ENCODE measurements at places on chromosomes 2 and 18.

GRCh38 chr2:238584617-238585016 lies 157.9 kb downstream of the ASB1 start:
- DNase-seq: no peak

DNA sequence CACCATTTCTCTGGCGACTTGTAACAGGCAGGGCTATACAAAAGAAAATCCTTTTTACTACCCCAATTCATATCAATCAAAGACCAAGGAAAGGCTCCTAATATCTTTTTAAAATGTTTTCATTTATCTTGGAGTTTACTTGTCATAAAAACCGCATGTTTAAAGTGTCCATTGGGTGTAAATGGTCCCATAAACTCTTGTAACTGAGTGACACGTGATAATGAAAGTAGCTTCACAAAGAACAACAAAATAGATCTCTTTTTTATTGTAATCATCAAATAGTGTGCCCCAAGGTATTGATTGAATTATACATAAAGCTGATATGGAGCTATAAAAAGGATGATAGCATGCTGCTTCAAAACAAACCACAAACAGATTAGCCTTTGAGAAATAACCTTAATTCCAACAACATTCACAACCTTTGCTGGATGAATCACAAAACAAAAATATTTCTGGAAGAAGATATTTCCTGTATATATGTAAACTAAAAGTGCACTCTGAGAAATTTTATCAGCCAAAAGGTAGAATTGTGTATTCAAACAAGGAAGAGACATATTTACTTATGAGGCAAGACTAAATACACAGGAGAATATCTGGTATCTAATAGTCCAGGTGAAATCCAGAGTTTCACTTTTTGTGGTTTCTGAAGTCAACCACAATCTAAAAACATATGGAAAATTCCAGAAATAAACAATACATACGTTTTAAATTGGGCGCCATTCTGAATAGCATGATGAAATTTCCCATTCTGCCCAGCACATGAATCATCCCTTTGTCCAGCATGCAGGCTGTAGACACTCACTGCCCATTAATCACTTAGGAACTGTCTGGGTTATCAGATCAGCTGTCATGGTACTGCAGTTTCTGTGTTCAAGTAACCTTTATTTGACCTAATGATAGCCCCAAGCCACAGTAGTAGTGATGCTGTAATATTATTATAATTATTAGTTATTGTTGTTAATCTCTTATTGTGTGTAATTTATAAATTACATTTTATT lies 237.5 kb downstream of the PIK3C3 start:
- DNase-seq: no peak

DNA sequence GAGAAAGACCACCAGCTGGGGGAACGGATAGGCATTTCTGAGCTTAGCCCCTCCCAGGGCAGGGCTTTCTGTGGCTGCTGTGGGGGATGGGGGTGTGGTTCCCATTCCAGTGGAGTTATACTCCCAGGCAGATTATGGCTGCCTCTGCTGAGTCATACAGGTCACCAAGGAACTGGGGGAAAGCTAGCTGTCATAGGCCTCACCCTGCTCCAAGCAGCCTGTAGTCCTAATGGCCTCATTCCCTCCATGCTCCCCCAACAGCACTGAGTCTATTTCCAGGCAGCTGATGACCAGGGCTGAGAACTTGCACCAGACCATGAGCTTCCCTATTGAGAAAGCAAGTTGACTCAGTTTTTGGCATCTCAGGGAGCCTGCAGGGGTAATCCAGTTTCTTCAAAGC lies 87.1 kb downstream of the GPR39 start:
- DNase-seq: no peak

DNA sequence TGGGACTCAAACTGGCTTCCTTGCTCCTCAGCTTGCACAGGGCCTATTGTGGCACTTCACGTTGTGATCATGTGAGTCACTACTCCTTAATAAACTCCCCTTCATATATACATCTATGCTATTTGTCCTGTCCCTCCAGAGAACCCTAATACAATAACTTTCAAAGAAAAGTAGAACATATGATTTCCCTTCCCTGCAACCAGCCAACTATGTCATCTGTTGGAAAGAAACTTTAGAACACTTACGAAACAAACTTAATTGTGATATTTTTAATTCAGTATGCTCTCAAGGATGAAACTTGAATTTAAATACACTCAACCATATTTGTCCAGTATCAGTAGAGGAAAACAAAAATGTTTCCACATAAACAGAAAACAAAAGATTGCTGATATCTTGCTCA lies 84.4 kb downstream of the DYM start:
- DNase-seq: no peak

- DNase-seq: no peak
These were observed 372.2 kb downstream of the INSIG2 start for GRCh38 chr2:118460425-118460824.

DNA sequence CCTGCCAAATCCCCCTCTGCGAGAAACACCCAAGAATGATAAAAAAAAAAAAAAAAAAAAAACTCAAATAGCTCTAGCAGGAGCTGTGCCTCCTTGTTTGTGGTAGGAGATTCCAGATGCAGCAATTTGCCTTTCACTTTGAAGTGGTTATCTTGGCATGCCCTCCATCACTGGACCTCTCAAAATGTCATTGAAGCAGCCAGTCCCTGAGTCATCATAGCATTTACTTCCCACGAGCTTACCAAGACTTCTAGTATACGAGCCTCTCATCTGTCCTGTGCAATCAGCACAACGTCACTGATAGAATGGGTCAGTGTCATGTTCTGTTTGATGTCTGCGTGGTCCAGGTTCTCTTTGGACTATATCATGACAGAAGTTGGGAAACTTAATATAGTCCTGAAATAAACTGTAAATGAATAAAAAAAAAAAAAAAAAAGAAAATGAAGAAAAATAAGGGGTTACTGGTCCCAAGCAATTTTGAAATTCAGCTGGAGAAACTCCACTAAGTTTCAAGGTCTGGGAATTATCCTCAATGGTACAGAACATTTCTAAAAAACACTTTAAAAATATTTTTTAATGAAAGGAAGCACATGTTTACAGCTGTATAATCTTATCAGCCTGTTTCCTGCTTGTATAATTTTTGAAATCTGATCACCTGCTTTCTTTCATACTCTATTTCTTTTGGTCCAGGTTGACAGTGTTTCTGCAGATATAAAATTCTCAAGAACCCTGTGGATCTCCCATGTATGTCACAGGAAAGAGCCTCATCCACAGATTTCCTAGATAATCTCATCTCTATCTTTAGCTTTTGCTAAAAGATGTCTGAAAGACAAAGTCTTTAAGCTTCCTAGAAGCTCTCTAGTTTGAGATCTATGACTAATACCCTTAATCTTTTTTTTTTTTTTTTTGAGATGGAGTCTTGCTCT lies 74.1 kb upstream of the EHBP1 start:
- no peak for DNase-seq

GRCh38 chr2:105781274-105781978 lies 36.7 kb downstream of the NCK2 start:
- no peak for DNase-seq

DNA sequence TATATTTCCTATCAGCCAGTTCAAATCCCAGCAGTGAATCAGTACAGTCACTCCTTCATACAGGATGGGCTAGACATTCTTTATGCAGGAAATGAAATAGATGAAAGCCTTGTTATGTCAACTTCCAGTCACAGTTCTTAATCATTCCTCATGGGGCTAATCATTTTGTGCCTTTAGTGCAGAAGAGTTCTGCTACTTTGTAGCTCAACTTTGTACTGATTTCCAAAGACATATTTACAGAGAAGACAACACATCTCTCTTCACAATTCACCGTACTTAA lies 593.9 kb upstream of the NETO1 start:
- DNase-seq: no peak

- DNase-seq: no peak
These were observed 61.2 kb upstream of the GPC1 start for GRCh38 chr2:240374085-240374907.

DNA sequence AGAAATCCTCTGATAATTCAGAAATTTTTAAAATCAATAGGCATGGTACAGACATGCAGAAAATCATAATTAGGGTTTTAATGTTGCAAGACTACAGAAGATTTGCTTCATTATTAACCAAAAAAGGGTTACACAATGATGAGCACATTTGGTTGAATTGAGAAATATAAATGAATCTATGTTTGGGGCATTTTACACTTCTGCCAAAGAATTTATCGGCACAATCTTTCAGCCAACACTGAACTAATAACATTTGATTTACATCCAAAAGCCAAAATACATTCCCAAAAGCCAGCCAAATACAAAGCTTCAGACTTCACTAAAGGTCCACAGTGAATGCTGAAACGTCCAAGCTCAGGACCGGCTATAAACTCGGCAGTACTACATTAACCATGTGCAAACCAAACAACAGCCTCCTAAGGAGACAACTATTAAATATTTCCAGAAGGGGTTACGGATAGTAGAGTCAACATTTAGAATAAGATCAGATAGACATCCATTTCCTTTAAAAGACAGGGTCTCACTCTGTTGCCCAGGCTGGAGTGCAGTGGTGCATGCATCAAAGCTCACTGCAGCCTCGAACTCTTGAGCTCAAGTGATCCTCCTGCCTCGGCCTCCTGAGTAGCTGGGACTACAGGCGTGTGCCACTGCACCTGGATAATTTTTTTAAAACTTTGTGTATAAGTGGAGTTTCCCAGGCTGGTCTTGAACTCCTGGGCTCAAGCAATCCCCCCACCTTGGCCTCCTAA lies 29.4 kb downstream of the SPRED2 start:
- DNase-seq: no peak

- no peak for DNase-seq
These were observed 158.6 kb upstream of the SERTAD2 start for GRCh38 chr2:64812285-64812684.

DNA sequence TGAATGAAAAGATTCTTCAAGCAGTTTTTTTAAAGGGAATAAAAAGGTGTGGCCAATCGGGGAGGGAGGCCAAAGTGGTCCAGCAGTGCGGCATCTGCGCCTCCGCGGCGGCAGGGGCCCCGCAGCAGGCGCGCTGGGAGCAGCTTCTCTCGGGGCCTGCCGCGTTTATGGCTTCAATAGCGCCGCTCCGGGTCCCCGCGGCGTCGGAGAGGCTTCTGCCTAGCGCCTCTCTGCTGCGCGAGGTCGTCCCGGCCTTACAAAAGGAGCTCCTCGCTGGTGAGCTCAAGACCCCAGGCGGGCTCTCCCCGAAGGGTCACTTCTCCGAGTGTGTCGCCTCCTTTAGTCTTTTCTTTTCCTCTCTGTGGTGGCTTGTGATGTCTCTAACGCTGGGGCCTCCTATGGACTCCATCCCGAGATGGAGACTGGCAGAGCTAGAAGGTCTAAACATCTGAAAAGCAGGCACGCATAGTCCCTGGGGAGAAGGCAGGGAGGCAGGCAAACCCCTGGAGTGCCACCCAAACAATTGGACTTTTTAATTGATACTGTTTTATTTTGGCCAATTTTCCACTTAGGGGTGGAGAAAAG lies 67.1 kb downstream of the SUMO1 start:
- no peak for DNase-seq

- no peak for DNase-seq
These were observed 27.2 kb upstream of the NT5DC4 start for GRCh38 chr2:112693596-112693995.

DNA sequence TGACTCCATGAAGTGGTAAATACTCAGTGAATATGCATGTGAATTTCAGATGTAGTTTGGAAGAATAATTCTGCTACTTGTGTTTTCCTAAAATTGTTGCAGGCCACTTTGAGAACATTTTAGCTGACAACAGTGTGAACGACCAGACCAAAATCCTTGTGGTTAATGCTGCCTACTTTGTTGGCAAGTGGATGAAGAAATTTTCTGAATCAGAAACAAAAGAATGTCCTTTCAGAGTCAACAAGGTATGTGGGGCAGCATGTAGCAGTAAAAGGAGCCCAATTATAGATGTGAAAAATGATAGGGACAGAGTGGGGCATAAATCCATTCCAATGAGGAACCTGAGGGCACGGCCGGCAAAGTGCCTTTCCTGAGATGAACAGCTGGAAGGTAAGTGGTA lies 16.1 kb downstream of the SERPINB5 start:
- no peak for DNase-seq

GRCh38 chr18:34128436-34128835 lies 96.3 kb downstream of the NOL4 start:
- DNase-seq: no peak

GRCh38 chr18:69882965-69883668 lies 64.6 kb downstream of the CD226 start:
- no peak for DNase-seq

- no peak for DNase-seq
These were observed 242.7 kb downstream of the PRKCE start for GRCh38 chr2:45894211-45894610.

- no peak for DNase-seq
These were observed 6.7 kb downstream of the GFPT1 start for GRCh38 chr2:69380072-69380917.

DNA sequence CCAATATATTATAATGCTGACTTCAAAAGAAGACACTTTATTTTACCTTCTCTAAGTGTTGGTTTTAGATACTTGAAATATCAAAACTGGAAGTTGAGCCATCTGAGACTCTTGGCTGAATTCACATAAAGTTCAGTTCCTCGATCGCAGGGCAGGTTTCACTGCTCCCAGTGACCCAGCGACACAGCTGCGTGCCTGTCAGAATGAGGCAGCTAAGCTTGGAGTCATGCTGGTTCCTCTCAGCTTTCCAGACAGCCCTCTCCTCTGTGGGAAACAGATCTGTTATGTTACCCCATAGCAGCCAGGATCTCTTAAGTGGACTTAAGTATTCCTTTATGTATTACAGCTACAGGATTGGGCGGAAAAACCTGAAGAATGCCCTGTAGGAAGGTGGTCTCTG lies 142.8 kb upstream of the ALPP start:
- no peak for DNase-seq

DNA sequence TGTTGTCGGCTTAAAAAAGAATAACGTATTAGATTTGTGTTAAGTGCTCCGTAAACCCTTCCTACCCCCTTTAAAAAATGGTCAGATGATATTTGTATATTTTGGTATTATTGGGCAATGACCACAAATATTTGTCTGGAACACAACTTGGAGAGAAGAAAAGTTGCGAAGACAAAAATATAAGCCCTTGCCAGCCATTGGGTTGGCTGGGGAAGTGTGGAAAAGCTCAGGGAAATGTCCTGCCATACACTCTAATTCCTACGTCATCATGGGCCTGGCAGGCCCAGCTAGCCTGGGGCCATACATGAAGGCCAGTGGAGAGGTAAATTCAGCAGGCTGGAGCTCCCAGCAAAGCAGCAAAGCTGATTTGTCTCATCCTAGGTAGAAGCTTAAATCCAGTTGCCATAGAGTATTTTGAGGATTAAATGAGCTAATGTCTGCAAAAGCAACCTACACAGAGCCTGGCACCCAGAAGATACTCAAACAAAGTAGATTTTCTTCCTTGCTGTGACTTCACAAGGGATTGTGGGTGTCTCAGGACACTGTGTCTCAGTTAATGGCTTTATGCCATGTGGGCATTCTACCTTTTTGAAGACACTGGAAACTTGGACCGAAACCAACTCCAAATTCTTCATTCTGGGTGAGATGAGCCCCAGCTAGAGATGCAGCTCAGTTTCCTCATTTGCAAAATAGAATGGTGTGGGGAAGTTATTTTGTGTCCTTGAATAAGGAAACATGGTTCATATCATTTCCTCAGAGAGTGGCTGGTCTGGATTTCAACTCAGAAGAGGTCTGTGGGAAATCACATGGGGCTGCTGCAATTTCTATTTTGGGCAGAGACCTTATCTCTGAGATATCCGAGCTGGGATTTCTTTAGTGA lies 87.9 kb upstream of the MAP4K3 start:
- no peak for DNase-seq

- peak; percentile 5 for DNase-seq
These were observed 63.6 kb downstream of the CLHC1 start for GRCh38 chr2:55168221-55169154.

- no peak for DNase-seq
These were observed 70.1 kb downstream of the NABP1 start for GRCh38 chr2:191748059-191748461.
